Activated naive CD4-positive, alpha-beta T cell treated with anti-CD3 and anti-CD28 coated beads, Interleukin-2, amount 50 U/mL, for 72 hours (primary cell): ENCODE measurements at places on chromosomes 1 and 21.

GRCh38 chr1:181485287-181486097 is 2.2 kb downstream of the CACNA1E start:
- DNase-seq: no peak

- no peak for DNase-seq
Observed at GRCh38 chr1:180627411-180627810, 4.4 kb upstream of the XPR1 start.

DNA sequence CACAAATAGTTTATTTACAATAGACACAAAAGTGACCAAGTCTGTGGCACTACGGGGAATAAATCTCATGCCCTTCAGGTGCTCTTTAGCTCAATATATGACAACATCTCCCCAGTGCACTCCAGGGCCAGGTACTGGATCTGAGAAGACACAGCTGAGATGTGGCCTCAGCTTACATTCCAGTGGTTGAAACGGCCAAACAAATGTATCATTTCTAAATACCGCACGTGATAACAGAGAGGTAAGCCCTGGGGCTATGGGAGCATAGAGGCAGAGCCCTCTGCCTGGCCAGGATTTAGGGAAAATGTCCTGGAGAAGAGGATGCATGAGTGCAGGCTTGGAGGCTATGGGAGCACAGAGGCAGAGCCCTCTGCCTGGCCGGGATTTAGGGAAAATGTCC is 630.5 kb downstream of the SMYD3 start:
- DNase-seq: no peak

- no peak for DNase-seq
Observed at GRCh38 chr1:153356392-153357075, 1.1 kb upstream of the S100A9 start.

GRCh38 chr1:115771847-115772457 is 3.4 kb upstream of the CASQ2 start:
- no peak for DNase-seq

DNA sequence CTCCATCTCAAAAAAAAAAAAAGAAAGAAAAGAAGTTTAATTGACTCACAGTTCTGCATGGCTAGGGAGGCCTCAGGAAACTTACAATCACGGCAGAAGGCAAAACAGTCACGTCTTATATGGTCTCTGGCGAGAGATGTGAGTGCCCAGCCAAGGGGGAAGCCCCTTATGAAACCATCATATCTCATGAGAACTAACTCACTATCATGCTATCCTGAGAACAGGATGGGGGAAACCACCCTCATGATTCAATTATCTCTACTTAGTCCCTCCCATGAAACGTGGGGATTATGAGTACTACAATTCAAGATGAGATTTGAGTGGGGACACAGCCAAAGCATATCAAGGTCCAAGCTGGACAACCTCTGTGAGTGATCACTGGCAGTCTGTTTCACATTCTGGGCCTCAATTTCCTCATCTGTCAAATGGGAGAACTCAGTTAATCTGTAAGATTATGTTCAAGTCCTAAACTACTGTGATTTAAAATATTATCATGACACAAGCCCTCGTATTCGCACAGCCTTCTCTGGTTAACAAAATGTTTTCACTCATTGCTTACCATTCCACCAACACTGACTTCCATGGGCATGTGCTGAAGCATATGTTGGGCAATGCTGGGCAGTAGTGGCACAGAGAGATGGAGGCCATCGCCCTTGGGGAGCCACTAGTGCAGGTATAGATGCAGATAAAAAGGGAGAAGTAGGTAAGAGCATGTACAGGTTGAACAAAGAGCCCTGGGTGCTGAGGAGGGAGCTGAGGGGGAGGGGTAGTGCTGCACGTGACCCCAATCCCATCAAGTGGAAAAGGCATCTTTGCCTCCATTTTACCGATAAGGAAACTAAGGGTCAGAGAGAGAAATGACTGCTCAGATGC is 46.2 kb upstream of the SLC2A1 start:
- no peak for DNase-seq

GRCh38 chr1:172545396-172546004 is 12.6 kb downstream of the SUCO start:
- DNase-seq: no peak

- DNase-seq: no peak
Observed at GRCh38 chr1:3040004-3040403, 18.7 kb downstream of the ACTRT2 start.

DNA sequence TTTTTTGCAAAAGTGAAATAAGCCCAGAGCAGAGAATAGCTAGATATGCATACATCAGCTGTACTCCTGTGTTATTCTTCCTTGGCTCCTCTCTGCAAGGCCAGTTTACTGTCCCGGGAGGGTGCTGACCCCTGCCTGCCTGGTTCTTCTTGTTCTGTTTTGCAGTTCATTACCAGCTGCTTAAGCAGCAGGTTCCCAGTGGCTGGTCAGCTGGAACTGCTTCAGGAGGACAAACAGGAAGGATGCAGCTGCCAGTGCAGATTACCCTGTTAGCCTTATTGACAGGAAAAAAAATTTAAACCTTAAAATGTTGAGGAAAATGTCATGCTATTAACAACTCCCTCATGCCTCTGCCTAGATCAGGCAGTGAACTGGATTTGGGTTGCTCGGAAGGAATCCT is 16.0 kb upstream of the LRIG2 start:
- no peak for DNase-seq

- no peak for DNase-seq
Observed at GRCh38 chr1:17333081-17333480, 25.1 kb downstream of the PADI4 start.

DNA sequence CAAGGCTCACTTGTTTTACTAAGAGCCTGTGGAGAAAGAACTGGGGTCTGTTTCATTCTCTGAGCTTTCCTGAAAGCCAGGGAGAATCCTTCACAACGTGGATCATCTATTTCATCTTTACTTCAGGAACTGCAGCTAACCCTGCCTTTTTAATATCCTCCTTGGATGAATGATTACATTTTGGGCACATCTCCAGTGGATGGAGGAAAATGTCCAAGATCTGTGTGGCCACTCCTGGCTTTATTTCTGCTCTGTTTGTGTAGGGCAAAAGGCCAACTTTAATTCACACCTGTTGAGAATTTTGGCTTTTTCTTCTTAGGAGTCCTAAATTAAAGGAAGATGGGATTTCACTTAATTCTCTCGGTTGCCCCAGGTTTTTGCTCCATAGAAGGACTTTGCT is 69.5 kb upstream of the CACNA1E start:
- DNase-seq: no peak

GRCh38 chr1:36223381-36223995 is 755 bp upstream of the THRAP3 start:
- peak; percentile 36 for DNase-seq

DNA sequence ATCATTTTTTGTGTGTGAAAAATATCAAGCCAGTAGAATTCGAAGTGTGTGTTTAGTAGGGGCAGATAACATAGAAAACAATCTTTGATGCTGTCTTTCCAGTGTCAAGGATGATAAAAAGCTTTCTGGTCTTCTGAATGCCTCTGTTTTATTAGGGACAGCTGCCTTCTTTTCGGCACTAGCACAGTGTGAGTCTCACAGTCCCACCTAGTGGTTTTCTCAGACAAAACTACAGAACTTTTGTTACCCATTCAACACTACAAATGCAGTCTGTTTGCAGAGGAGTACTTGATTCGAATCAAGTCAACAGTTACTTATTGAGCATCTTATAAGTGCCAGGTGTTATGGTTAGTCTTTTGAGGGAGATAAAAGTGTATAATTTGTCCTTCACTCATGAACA is 30.6 kb upstream of the MCOLN3 start:
- no peak for DNase-seq

DNA sequence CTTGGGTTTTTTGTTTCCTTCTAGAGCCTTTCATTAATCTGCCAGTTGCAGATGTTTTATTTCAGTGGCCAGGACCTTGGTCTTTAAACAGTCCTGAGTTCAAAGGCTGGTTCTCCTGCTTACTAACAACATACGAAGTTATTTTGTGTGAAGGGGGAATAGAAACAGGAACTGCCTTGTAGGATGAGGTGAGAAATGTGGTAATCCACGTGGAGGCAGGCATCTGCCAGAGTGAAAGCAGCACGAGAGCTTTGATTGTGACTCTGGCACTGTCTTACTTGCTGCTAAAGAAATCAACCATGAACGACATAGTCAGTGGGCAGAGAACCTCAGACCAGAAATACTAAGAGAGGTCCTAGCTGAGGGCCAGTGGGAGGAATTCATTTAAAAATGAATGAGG is 30.4 kb downstream of the TMEM63A start:
- DNase-seq: no peak

GRCh38 chr1:208165659-208166058 is 78.5 kb downstream of the PLXNA2 start:
- DNase-seq: no peak

DNA sequence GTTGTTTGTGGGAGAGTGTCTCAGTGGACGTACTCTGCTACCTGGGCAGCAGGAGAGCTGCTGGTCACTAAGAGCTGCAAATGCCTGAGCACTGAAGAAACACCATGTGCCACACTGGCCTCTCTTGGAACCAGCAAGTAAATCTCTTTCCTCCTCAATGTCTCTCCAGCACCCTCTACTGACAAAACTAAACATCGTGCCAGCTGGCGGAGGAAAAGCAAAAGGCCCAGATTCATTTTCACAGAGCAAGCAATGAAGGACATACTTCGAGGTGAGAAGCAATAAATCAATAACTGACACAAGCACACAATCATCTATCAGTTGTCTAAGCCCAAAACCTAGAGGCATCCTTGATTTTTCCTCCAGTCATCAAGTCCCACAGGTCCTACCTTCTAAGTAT is 78.1 kb downstream of the RERE start:
- DNase-seq: no peak

- no peak for DNase-seq
Observed at GRCh38 chr1:67004176-67004575, 49.8 kb downstream of the SLC35D1 start.

- no peak for DNase-seq
Observed at GRCh38 chr1:45518910-45519309, 2.8 kb downstream of the PRDX1 start.

- DNase-seq: no peak
Observed at GRCh38 chr1:32242341-32242851, 4.6 kb upstream of the FAM167B start.

DNA sequence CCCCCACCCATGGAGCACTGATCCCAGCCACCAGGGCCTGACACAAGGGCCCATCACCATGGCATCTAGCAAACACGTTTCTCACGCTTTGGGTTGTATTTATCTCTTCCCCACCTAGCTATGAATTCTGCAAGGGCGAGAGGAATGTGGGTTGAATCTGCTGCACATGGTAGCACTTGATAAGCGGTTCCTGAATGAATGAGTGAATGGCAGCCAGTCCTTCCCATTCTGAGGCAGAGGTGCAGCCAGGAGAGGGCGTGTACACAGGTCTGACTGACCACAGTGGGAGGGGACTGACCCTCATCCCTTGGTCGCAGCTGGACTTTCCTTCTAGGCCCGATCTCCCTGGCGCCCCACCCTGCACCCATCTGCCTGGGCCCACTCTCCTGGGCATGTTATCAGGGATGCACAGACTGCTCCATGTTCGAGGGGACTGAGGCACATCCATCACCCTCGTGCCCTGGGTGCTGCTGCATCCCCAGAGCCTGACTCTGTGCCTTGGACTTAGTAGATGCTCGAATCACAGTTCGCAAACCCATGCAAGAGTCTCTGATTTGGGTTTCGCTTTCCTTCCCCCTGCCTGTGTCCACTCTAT is 1.0 kb downstream of the RD3 start:
- no peak for DNase-seq

DNA sequence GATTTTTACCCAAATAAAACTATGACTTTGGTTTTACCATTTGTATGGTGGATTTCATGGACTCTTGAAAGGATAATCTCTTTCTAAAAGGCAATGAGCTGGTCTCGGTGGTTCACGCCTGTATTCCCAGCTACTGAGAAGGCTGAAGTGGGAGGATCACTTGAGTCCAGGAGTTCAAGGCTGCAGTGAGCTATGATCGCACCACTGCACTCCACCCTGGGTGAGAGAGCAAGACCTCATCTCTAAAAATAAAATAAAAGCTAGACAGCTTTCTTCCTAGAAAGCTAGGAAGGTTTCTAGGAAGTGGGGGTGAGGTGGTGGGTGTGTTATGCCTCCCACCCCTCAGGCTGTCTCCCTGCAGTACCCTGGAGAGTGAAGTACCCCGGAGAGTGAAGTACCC is 54.0 kb upstream of the L1TD1 start:
- no peak for DNase-seq

DNA sequence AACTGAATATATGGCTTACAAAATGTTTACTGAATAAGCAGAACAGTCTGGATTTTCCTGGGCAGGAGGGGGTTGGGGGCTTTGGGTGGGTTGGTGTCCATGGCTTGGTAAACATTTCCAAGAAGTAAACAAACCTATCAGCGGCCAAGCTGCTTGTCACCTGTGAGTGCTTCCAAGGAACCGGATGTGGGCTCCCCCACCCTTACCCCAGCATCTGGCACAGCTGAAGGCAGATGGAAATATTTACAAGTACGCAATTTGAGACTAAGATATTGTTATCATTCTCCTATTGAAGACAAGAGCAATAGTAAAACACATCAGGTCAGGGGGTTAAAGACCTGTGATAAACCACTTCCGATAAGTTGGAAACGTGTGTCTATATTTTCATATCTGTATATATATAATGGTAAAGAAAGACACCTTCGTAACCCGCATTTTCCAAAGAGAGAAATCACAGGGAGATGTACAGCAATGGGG is at the start of gene CLCA1:
CLCA1 (plus strand) TSS at position 427 of the 477 bp plus-strand sequence; CDS start at position 472, 45 bp downstream.
- DNase-seq: no peak

- peak; percentile 77 for DNase-seq
Observed at GRCh38 chr21:31098576-31099005, 60.3 kb upstream of the KRTAP19-8 start.

- DNase-seq: peak; percentile 79
Observed at GRCh38 chr1:214328770-214329469, 48.0 kb downstream of the SMYD2 start.

- DNase-seq: no peak
Observed at GRCh38 chr21:27837936-27838335, 871.0 kb upstream of the ADAMTS5 start.

DNA sequence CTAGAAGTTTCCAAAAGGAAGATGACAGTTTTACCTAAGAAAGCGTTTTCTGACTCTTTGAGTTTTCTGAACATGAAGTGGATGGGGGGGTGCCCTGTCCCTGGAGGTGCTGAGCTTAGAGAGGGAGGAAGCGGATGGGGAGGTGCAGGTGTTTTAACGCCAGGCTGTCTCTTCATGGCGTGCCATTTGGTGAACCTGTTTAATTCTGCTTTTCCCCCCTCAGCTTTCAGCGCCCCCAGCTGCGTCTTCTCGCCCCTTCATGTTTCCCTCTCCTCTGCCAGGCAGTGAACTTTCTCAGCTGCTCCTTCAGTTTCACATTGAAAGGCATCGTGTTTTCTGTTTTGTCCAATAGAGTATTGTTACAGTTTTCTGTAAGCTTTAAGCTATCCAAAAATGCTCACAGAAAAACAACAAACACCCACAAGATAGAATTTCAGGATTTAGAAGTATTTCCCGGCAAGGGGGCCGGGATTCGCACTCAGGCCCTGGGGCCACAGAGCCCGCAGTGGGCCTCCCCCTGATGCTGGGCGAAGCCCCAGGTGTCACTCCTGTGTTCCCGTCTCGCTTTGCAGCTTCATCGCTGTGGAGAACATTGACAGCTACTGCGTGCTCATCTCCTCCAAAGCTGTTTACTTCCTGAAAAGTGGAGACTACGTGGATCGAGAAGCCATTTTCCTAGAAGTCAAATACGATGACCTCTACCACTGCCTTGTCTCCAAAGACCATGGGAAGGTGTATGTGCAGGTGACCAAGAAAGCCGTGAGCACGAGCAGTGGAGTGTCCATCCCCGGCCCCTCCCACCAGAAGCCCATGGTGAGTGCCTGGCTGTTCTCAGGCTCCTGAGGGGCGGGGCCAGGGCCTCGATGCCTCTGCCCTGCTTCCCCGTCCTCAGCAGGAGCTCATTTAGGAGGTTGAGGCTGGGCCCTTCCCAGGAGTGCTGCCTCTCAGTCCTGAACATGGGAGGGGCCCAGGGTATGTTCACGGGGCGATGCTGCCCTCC is 111.4 kb downstream of the DHRS3 start:
- DNase-seq: no peak
